Activated naive CD4-positive, alpha-beta T cell treated with anti-CD3 and anti-CD28 coated beads, Interleukin-2, amount 10 ng/mL, durations not matched to agents 7 days and 5 days (primary cell): ENCODE measurements at places on chromosomes 2 and 18.

GRCh38 chr2:30722936-30723725, 84.1 kb downstream of the CAPN13 start:
- no peak for DNase-seq

GRCh38 chr2:136246086-136246669, 128.2 kb upstream of the CXCR4 start:
- DNase-seq = no peak

GRCh38 chr2:45259547-45260160, 250.4 kb upstream of the SIX2 start:
- DNase-seq = no peak

- no peak for DNase-seq
Measured at GRCh38 chr2:17258861-17259260, 259.4 kb downstream of the RAD51AP2 start.

DNA sequence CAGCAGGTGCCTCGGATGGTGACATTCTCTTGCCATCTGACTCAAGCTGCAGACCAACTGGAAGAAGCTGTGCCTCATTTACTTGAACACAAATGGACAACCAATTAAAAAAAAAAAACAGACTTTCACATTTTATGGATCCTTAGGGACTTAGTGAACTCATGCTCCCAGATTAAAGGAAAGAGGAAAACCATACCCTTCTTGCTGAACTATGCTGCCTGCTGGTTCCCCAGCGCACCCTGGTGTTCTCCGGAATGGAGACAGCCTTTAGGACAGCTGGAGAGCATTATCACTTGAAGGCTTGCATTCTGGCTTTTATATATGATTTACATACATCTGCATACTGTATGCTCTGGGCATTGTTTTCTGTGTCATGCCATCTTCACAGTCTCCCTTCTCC, 370.7 kb downstream of the SLC4A3 start:
- no peak for DNase-seq

DNA sequence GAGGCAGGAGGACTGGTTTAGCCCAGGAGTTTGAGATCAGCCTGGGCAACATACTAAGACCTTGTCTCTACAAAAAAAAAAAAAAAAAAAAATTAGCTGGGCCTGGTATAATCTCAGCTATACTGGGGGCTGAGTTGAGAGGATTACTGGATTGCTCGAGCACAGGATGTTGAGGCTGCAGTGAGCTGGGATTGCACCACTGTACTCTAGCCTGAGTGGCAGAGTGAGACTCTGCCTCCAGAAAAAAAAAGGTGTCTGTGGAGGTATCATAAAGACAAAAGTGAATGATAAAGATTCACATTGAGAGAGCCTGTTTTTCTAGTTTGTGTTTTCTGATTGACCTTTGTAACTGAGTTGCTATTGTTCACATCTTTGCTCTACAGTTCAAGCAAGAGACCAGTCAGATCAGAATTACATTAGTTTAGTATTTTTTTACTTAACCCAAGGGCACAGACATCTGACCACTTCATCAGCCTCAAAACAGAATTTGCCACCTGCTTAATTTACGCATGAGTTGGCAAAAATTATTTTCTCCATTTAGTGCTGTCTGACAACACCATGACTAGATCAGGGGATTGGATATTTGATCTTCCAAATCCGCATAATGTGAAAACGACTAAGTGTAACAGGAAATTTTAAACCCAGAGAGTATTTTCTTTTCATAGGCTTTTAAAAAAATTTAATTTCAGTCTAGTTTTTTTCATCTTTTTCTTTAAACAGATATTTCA, 271.0 kb downstream of the TGIF1 start:
- DNase-seq = no peak

GRCh38 chr2:99279969-99280695, 20.9 kb downstream of the LYG1 start:
- no peak for DNase-seq

- no peak for DNase-seq
Measured at GRCh38 chr2:37167636-37168180, 10.9 kb upstream of the EIF2AK2 start.

DNA sequence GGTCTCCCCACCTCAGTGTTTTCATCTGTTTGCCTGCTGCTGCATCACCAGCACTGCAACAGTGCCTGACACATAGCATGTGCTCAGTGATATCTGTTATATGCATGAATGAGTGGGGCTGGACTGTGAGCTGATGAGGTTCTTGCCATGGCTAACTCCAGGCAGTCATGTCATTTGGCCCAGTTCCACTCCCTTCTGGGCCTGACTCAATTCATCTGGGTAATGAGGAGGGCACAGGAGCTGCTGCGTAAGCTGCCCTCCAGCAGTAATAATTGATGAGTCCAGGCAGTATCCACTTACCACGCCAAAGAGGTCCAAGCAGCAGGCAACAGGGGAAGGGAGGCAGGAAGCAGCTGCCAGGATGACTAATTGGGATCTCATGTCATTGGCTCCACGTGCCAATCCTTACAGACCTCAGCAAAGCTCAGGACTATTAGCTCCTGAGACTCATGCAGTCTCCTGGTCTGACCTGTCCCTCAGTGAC, 34.1 kb upstream of the MAT2A start:
- DNase-seq = no peak

DNA sequence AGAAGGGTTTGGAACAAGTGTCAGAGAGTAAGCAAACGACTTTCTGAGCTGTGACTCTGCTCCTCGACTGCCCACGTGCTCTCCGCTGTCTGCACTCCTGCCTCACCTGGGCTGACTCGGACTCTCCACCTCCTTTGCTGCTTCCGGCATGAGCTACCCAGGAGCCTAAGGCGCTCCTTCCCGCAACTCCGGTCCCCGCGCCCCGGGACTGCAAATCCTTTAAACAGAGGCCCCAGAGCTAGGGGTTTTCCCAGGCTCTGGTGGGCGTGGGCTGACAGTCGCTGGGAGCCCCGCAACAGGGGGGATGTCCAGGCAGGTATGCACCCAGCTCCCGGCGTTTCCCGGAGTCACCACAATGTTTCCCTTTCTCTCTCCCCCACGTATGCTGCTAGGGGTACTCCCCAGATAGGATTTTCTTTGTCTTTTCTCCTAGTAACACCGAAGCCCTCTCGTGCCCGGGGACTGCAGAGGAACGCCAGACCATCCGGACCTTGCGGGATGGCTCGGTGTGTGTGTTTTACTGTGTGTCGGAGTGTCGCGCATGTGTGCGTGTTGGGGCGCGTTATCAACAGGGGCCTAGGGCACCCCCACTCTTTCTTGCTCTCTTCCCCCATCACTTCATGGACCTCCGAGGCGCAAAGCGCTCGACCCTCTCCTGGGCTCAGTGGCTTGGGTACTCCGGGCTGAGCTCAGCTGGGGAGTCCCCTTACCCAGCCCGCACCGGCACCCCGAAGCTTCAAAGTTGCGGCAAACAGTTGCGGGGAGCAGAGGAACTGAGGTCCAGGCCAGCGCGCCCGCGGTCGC, 691 bp upstream of the THSD7B start:
- DNase-seq = no peak

DNA sequence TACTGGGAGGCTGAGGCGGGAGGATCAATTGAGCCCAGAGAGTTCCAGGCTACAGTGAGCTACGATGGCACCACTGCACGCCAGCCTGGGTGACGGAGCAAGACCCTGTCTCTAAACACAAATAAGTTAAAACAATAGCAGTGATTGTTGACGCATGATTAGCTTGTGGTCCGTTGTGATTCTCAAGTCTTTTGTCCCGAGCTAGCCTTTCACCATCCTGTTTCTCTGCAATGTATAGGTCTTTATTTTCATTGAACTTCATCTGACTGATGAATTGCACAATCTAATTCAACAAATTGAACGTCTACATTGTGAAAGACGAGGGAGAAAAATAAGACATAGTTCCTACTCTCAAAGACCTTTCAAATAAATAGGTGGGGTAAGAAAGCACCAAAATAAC, 8.8 kb upstream of the FZD7 start:
- DNase-seq = no peak

DNA sequence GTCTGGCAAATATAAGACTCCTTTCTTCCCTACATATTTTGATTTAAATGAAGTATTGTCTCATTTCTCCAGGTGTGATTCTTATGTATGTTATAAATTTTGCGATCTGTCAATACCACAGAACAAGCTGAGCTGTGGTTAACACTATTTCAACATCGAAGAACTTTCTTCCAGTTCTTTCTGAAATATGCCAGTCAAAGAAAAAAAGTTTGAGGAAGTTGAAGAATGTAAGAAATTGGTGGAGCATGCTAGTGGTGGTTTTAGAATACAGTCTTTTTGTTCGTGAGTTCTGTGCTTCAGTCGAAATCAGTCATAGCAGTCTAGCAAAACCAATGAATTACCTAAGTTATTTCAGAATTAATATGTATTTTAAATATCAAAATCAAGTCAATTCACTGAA, 8.6 kb upstream of the COBLL1 start:
- no peak for DNase-seq

DNA sequence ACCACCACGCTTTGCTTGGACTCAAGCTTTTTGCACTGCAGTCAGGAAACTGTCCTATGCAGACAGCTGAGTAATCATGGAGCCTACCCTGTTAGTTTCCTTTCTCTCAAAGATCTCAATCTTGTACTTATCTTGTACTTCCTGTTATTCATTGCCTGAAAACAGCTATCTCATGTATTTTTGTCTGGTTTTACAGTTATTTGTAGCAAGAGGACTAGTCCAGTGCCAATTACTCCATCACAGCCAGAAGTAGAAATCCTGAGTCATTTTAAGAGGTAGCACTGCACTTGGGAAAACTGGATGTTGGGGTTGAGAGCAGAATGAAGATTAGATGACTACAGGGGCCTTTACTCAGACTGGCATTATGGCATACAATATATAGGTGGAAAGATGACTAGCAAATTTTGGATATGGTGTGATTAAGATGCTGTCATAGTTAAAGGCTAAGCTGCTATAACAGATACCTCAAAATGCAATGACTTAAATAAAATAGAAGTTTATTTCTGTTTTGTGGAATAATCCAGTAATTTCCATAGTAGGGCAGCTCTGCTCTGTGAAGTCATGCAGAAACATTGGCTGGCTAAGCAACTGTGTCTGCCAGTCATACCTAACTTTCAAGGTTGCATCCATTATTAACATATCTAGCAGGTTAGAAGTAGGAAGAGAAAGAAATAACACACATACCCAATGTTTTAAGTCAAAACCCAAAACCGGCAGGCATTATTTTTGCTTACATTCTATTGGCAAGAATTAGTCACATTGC, 21.1 kb upstream of the CHMP3 start:
- no peak for DNase-seq

DNA sequence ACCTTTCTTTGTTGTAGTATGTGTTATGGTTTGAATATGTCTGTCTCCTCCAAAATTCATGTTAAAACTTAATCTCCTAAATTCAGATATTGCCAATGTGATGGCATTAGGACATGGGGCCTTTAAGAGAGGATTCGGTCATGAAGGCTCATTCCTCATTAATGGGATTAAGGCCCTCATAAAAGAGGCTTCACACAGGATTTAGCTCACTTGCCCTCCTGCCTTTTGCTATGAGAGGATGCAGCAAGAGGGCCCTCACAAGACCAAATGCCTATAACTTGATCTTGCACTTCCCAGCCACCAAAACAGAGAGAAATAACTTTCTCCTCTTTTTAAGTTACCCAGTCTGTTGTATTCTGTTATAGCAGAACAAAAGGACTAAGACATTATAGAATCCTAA, 19.7 kb downstream of the ZBTB14 start:
- no peak for DNase-seq

- no peak for DNase-seq
Measured at GRCh38 chr2:70247364-70248180, 856 bp downstream of the TIA1 start.

GRCh38 chr2:48235076-48235475, 294.9 kb upstream of the STON1 start:
- DNase-seq = no peak

- no peak for DNase-seq
Measured at GRCh38 chr2:198287706-198288105, 483.3 kb downstream of the PLCL1 start.

GRCh38 chr2:179612108-179612507, 249.3 kb downstream of the ZNF385B start:
- DNase-seq = no peak
